ENCODE measurements at places on chromosomes 2 and 18.

DNA sequence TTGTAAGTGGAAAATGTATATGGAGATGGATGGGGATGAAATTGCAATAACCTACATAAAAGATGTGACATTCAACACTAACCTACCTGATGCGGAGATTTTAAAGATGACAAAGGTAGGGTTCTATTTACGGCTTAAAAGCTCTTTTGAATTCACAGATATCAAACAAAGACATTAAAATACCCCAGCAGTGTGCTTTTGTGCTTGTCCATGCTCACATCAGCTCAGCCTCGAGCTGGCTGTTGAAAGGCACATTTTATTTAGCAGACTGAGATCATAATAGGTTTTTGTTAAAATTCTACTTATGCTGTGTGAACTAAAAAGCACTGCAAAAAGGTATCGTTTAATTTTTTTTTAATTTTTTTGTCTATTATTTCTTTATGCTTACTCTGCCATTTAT is 96.0 kb upstream of the CDCA7 start:
- no peak for DNase-seq

DNA sequence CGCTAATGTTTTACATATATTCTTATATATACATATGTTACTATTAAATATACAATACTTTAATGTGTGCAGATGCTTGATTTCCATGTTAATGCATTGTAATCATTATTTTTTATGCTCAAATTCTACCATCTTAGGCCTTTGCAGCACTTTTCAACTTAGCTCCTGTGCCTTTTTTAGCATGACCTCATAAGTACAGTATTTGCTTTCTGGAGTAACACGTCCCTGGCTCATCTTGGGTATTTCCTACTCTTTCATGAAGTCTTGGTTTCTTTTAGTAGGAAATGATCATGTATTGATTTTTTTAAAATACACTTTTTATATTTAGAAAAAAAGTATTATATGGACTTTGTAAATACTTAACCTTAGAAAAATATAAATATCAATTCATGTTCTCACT is 36.5 kb downstream of the CAB39 start:
- DNase-seq: no peak

- DNase-seq: no peak
These were observed 570.5 kb upstream of the SOX11 start for GRCh38 chr2:5121642-5122041.

DNA sequence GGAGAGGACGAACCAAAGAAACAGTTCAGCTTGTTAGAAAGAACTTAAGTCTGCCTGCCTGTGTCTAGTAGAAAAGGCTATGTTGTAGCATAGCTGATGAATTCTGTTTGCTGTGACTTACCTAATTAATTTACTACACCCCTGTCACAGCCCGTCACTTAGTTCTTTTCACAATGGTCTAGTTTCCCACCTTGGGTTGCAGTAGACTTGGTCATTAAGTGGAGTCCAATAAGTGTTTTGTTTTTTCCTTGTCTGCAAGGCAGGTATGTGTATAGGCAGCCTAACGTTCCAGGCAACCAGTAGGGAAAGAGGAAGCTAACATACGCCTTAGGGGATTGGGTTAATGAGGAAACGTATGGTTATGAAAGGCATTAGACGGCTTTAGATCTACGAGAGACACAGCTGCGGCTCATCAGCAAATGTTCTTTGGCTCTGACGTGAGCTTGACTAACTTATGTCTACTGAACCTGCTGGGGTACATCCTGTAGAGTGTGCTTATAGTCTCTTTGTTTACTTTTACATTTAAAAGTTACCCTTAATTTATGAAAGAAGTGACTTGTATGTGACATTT is 180.1 kb downstream of the PRPF40A start:
- DNase-seq: no peak

- DNase-seq: no peak
These were observed 139.4 kb downstream of the WDSUB1 start for GRCh38 chr2:159146996-159147666.

DNA sequence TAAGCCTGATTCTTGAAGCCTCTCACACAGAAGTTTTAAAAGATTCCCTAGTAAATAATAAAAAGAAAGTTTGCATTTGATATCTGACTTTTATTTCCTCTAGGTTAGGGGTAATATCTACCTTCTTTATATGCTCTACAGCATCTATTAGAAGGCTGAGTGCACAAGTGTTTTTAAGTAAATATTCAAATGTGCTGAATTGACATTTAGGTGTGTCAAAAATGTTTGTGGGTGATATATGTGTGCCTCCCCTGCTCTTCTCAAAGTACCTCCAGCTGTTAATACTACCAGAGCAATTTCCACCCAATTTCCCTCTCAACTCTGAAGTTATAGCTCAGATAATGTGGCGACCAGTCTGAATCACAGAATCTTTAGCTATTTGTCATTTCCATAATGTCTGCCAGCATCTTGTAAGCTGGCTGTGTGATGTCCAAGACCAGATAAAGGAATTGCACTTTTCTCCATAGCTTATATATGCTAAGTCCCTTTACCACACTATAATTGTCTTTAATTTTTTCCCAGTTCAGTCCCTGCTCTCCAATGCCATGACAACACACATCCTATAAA is 24.4 kb upstream of the ERMN start:
- no peak for DNase-seq

DNA sequence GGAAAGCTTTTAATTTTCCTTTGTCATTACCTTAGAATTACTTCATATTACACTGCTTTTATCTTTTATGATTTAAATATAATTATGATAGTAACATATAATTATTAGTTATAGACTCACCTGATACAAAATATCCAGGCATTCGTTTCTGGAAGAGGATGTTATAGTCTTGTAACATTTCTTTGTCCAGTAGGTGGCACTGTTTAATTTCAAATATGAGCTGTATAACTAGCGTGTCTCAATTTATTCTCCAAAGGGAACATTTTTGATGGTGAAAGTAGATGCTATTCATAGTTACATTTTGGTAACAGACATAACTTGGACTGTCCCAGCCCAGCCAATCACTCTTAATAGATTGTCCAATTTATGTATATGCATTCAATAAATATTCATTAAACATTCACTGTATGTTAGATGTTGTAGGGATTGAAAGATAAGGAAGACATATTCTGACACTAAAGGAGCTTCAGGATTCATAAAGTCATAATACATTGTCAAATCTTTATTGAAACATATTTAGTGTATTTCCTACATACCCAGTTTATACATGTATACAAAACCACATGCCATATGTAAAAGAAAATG is 19.2 kb downstream of the DAW1 start:
- DNase-seq: no peak

DNA sequence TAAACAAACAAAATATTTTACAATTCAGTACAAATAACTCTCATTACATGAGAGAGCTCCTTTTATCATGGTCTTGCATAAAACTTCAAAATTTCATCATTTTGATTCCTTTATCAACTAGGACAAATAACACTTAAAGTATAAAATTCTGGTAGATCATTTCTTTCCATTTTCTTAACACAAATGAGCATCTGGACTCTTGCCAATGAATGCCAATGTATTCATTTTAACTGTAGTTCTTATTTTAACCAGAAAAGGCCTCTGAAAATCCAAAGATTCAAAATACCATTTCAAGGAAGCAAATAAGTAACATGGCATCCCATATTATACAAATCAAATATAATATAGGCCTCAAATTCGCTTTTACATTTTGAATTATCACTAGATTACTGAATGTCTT is 13.8 kb upstream of the POU3F3 start:
- DNase-seq: no peak

- no peak for DNase-seq
These were observed 8.7 kb downstream of the FEZ2 start for GRCh38 chr2:36589230-36589630.

GRCh38 chr2:192082121-192082520 is 112.6 kb downstream of the TMEFF2 start:
- DNase-seq: no peak

DNA sequence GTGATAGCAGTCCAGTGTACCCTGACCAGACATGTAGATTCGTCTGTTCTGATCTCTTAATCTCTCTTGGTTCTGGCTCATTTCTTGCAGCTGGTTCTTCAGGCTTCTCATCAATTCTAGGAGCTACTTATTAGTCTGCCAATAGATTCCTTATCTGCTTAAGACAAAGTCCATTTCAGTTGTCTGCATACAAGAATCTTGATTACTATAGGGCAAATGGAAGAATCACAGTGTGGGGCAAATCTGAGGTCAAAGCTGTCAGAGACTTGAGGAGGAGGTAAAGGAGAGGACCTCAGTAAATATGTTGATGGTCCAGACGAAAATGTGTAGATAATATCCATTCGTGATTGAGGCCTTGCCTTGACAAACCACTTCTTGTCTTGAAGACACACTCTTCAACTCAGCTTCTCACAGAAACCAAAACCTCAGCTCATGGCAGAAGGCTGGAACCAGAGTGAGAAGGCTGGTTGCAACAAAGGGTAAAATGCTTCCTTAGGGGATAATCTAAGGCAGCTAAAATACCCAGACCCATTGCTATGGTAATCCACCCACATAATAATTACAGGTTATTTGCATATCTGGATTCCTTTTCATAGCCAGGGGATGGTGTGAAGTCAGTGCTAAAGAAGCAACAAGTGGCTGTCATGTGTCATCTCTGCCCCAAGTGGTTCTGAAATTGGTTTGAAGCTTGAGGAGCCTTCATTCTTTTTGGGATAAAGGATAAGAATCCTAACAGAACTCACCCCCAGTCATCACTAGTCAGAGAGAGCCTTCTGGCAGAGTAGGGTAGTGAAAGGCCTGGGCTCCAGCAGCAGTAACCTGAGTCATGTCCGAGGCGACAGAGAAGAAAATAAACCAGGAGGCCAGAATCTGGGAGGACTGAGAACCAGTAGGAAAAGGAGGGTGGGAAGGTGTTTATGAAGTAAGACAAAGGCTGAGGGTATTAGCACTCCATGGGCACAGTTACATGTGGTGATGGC is 29.2 kb upstream of the PELI1 start:
- no peak for DNase-seq

GRCh38 chr18:38940475-38940862 is 1374.9 kb upstream of the CELF4 start:
- no peak for DNase-seq

DNA sequence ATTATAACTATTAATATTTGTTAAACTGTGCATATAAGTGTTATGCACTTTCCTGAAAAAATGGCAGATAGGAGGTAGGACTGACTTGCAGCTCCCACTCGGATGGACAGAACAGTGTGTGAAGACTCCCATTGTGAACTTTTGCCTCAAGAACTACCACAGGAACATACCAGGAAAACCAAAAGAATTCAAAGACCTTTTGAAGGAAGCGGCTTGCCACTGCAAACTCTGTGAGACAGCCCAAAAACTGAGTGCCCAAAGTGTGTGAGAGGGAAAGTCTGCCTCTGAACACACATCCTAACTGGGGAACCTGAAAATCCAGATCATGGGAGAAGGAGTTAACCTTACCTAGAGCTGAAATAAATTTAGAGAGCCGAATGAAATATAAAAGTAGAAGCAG is 171.0 kb downstream of the ZBTB7C start:
- DNase-seq: no peak

Data from activated naive CD4-positive, alpha-beta T cell treated with Interleukin-2 at 50 U/mL for 16 hours (primary cell).